Stimulated activated CD4-positive, alpha-beta T cell treated with anti-CD3 and anti-CD28 coated beads, Interleukin-15, amount 100 ng/mL, for 48 hours (primary cell): ENCODE measurements at places on chromosomes 6 and 20.

- no peak for DNase-seq
Observed at GRCh38 chr20:58017231-58017969, 211.1 kb downstream of the ANKRD60 start.

DNA sequence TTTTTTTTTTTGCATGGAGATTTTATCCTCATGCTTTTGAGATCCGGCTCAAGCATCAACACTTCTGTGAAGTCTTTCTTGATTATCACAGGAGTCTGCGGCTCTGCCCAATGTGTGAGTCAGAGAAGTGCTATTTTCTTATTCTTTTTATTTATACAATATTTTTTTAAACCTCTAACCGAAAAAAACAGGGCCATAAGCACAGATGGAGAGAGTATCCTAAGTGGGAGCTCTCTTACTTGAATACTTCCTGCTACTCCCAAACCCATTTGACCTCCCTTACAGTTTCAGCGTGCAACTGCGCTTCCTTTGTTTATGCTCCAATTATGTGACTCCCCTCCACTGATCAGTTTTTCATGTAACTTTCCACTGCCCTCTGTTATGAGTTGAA, 8.7 kb upstream of the ATXN1 start:
- no peak for DNase-seq

DNA sequence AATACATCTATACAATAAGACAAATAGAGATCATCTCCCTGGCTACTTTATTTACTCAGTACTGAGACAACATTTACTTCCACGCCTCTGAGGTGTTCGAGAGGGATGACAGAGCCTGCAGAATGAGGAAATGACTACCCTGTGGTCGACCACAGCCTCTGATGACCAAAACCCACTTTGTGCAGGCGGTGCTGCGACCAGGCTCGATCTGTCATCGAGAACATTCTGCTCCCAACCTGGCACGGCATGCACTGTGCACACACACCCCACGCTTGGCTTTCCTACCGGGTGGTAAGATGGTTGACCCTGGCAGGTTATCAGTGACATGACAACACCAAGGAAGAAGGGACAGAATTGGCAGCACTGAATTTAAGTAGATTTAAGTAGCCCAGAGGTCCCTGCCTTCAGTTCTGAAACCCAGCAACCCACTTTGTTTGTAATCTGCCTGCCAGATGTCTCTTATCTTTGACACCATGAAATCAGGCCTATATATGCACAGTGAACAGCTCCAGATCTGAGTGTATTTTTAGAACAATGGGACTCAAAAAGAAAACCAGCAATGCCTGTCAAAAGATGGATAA, 42.6 kb downstream of the TTI1 start:
- peak; percentile 56 for DNase-seq

DNA sequence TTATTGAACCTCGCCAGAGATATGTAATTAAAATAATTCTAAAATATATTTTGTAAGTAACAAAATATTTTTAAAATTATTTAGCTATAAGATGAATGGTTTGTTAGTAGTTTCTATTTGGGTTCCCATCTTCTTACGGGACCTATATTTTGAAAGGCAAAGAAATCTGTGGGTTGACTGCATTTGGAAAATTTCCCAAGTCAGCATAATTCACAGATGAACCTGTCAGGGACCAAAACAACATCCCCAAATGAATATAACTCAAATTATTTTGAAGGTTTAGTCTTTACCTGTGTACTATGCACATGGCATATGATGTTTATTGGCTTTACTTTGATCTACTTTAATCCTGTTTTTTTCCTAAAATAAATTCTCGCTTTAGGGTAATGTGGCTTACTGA, 607.4 kb upstream of the JAG1 start:
- DNase-seq, result no peak

GRCh38 chr6:164051427-164051826, 636.9 kb downstream of the QKI start:
- DNase-seq, result no peak

- DNase-seq, result no peak
Observed at GRCh38 chr6:85468326-85468725, 18.4 kb downstream of the NT5E start.

- DNase-seq, result no peak
Observed at GRCh38 chr6:95117236-95117635, 460.1 kb upstream of the MANEA start.

GRCh38 chr6:159008656-159009288, 8.8 kb upstream of the RSPH3 start:
- no peak for DNase-seq

DNA sequence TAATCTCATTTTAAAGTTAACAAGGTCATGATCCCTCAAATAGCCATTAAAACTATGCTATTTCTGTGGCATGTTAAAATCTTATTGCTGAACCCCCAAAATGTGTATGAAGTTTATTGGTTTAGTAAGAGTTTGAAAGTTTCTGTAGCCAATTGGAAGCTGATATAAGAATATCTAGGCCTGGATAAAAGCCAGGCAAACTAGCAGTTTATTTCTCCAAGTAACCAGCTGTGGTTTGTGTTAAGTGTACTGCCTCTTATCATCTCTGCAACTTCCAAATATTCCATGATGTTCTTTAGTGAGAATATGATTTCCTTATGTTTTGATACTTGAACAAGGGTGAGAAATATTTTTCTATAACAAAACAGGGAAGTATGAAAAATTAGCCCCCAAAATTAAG, 76.7 kb downstream of the PRSS35 start:
- no peak for DNase-seq

- no peak for DNase-seq
Observed at GRCh38 chr20:5127859-5128424, 1.1 kb downstream of the CDS2 start.

- DNase-seq, result no peak
Observed at GRCh38 chr6:36104836-36105235, 25.5 kb upstream of the MAPK13 start.

- no peak for DNase-seq
Observed at GRCh38 chr20:33400812-33401183, 521 bp downstream of the CDK5RAP1 start.

DNA sequence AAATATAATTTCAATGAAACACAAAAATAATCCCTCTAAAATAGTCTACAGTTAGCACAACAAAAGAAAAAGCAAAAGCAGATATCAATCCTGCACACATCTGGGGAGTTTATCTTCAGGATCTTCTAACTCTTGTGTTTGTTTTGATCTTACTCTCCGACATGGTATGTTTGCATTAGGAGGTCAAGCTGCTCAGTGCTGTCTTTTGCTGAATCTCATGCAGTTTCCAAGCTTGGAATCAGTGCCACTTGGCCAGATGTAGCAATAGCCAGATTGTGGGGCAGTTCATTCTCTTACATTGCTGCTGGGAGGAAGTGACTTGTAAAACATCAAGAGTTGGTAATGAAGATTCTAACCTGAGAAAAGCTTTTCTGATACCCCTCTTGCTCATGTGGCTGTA, 29.5 kb downstream of the RIOK1 start:
- DNase-seq, result no peak

DNA sequence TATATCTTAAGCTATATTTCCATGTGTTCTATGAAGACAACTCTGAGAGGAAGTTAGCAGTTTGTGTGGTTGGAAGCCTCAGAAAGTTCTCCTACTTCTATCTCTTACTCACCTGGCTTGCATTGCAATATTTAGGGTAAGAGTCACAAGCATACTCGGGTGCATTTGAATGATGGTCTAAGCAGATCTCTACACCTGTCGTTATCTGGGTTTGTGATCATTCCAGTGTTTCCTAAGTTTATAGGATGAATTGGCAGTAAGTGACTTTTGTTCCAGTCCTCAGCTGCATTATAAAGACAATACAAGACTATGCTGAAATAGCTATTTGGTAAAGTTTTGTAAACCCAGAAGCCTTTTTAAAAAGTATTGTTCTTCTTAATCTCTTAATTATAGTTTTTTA, 36.9 kb downstream of the CBFA2T2 start:
- DNase-seq, result no peak

DNA sequence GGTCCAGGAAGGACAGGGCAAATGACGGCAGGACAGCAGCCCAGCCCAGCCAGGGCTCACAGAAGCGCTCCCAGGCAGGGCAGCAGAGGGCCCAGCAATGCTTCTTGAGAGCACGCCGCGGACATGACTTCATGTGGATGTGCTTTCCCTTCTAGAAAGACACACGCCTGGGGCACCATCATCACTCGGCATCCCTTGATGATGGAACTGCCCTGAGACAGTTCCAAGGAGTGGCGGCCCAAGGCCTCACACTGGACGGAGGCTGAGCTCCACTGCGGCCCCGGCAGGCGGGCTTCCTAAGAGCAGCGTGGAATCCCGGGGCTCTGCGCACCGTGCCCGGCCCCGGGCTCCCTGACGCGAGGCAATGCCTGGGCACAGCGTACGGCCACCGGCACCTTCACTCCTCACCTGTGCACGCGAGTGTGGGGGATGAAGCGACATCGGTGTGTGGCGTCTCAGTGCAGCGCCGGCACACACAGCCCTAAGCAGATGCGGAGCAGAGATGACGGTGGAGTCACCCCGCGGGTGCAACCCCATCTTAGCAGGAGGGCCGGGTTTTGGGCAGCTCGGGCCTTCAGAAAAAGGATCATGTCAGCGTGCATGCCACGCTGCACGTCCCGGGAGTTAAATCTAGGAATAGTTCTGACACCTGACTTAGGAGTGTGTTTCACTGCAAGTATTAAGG, 86.6 kb downstream of the THBS2 start:
- no peak for DNase-seq

DNA sequence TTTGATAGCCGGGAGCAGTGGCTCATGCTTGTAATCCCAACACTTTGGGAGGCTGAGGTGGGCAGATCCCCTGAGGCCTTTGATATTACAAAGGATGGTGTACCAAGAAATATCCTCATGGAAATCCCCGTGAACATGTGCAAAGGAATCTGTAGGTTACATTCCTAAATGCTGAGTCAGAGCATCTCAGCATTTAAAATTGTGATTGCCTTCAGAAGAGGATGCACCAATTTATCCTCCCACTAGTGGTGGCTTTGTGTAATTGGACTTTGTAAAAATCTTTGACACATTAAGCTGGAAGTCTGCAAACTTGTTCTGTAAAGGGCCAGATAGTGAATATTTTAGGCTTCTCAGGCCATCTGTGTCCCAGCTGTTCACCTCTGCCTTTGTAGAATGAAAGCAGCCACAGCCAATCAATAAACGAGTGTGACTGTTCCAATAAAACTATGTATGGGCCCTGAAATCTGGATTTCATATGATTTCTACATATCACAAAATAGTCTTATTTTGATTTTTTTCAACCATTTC, 11.8 kb downstream of the TMEM14B start:
- no peak for DNase-seq

- no peak for DNase-seq
Observed at GRCh38 chr6:141029908-141030307, 1102.8 kb upstream of the GJE1 start.

DNA sequence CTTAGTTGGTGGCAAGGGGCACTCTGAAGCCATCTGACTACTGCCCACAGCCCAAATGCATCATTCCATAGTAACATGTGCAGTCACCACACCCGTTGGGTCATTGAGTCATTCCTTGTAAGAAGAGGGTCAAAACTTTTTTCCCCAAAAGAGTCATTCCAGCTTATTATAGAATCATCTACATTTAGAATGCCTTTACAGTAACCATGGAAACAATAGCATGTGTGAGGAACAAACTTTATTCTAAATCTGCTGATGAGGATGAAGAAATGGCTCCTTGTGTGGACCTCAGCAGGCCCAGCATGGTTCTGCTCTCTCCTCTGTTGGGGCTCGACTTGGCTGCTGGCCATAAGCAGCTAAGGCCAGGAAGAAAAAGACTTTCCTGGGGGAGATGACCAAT, 111.2 kb upstream of the PTPRT start:
- DNase-seq, result no peak

GRCh38 chr6:33860706-33861474, 57.1 kb upstream of the MLN start:
- no peak for DNase-seq

- DNase-seq, result no peak
Observed at GRCh38 chr20:16583474-16583873, 10.2 kb upstream of the KIF16B start.

DNA sequence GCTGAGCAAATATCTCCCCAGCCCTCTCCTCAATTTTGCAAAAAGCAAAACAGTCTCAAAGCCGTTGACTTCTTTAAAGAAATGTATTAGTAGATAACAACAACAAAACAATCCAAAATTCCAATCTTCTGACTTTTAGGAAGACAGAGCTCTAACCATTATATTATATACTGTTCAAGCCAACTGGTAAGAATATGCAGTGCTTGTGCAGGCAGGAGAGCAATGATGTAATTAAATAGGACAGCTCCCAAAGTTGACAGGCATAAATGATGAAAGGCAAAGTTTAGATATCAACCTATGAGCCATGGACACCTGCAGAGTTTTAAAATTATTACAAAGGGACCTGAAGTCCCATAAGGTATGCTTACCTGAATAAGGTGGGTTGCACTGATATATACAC, 16.6 kb upstream of the CEP85L start:
- no peak for DNase-seq

GRCh38 chr6:148427333-148427732, 84.7 kb downstream of the SASH1 start:
- no peak for DNase-seq

- DNase-seq, result no peak
Observed at GRCh38 chr6:130000526-130001421, 17.6 kb upstream of the L3MBTL3 start.

- DNase-seq, result no peak
Observed at GRCh38 chr20:15047601-15048000, 710.2 kb upstream of the FLRT3 start.

DNA sequence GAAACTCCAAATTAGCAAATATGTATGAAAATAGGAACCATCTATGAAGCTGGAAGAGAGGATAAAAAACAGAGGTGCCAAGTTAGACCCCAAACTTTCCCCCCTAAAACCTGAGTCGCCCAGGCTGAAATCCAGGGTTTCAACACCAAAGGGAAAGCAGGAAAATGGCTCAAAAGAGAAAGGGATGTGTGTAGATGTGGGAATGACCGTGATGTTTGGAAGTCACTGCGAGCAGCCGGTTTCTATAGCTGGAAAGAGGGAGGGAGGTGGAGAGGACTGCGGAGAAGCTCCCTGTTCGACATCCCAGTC, 4.5 kb downstream of the RING1 start:
- no peak for DNase-seq

GRCh38 chr6:122423734-122424133, 24.3 kb downstream of the HSF2 start:
- DNase-seq, result no peak

DNA sequence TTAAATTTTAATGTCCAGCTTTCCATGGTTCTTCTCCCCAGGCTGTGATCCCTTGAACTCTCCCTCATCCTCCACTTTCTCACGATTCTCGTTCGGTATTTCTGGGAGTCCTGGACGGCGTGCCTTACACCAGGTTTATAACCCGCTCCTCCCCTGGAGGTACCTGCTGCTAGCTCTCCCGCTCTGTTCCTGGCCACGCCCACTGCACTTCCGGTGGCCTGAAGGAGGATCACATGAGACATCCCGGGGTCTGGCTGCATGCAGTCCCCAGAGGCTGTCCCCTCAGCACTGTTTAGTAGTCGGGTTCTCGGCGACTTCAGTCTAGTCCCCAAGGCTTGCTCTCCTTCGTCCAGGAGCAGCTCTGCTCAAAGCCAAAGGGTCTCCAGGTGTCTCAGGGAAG, 28.4 kb upstream of the GCLC start:
- DNase-seq, result no peak
